LoVo (cell line): ENCODE measurements at places on chromosomes 7 and 10.

DNA sequence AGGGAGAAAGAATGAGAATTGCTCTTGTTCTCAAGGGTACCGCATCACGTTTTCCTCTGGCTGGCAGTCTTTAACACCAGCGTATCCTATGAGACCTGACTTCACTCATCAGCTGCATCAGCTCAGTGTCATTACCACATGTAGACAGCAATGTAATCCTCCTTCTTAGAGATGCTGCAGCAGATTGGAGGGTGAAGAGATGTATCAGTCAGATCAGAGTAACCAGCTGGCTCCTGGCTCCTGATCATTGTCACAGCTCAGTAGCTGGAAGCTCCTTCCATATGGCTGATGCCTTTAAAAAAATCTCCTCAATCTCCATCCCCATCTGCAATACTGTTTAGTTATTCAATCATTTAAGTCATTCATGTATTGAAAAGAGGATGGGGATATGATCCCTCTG is 39.7 kb upstream of the EPHB6 start:
- DNase-seq, result no peak

DNA sequence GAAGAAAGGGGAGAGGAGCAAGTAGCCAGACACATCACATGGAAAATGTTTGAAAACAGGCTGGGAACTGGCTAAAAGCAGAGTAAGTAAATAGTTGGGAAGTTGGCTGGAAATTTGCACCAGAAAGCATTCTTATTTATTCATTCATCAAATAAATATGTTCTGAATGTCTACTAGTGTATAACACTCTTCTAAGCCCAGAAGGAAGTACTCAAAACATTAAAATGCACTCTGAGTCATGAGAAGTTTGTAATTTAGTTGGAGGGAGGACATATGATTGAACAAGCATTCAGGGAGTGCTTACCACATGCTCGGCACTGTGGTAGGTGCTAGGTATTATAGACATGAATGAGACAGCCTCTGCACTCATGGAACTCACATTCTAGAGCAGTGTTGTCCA is 37.0 kb upstream of the CNNM1 start:
- no peak for DNase-seq

DNA sequence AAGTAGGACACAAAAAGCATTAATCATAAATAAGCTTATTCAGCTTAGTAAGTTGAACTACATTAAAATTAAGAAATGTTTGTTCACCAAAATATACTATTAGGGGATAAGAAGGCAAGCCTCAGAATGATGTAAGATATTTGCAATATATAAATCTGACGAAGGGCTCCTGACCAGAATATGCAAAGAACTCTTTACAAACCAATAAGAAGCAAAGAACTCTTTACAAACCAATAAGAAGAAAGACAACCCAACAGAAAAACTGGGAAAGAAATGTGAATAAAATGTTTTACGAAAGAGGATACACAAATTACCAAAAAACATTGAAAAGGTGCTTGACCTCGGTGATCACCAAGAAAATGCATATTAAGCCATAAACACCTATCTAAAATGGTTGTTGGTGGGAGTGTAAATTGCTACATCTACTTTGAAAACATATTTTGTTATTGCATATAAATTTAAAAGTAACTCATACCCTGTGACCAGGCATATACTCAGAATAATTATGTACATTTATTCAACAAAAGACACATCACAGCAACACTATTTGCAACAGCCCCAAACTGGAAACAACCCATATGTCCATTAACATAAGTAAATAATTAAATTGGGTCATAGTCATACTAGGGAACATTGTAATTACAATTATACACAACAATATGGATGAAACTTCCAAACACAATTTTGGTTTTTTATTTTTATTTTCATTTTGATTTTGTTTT is 83.3 kb upstream of the CTBP2 start:
- DNase-seq, result no peak

DNA sequence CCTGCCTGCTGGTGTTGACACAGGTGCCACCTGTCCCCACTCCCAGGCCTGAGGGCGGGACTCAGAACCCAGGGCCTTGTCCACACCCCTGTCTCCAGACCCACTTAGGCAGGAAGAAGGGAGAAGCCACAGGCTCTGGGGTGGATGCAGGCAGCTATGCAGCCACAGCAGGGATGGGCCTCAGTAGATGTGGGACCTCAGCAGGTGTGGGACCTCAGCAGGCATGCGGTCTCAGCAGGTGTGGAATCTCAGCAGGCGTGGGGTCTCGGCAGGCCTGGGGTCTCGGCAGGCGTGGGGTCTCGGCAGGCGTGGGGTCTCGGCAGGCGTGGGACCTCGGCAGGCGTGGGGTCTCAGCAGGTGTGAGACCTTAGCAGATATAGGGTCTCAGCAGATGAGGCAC is 118.0 kb upstream of the PITRM1 start:
- DNase-seq, result no peak

DNA sequence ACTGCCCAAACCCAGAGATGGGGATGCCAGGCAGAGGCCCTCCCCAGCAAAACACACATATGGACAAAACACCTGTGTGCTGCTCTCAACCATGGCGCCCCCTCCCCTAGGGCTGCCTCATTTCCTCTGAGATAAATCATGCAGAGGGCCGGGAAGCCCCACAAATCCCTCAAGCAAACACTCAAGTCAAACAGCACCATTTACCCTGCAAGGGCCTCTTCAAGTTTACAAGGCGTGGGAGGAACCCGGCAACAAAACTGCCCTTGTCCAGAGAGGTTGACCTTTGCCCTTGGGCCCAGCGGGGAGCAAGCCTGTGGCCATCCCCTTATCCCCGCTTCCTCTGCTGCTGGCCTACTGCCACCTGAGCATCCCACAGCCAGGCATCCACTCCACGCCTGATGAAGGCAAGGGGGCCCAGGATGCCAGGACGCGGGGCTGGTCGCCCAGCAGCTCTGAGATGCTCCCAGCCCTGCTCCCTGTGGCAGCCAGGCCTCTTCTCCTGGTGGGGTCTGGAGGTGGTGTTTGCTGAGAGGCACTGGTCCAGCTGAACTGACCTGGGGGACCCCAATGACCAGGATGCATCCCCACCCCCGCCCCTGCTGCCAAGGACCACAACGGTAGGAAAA is 77.4 kb downstream of the DLG5 start:
- peak; percentile 64 for DNase-seq

GRCh38 chr10:130141878-130142277 is 5.7 kb downstream of the GLRX3 start:
- no peak for DNase-seq

DNA sequence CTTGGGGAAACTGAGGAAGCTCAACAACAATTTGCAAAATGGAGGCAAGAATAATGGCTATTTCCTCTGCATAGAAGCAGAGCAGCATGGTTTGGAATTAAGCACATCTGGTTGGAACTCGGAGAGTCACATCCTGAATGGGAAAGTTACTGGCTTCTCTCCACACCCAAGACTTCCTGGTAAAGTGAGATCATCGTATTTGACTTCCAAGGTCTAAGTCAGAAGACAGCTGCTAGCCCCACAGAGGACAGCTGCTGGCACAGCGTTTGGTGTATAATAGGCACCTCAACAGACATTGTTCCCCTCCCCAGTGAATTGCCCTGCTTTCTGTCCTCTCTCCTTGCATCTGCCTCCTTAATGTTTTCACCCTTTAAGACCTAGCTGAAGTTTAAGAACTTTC is 37.0 kb upstream of the NRF1 start:
- no peak for DNase-seq
